Eye (tissue), 1 donor: ENCODE measurements at places on chromosomes 2 and 18.

DNA sequence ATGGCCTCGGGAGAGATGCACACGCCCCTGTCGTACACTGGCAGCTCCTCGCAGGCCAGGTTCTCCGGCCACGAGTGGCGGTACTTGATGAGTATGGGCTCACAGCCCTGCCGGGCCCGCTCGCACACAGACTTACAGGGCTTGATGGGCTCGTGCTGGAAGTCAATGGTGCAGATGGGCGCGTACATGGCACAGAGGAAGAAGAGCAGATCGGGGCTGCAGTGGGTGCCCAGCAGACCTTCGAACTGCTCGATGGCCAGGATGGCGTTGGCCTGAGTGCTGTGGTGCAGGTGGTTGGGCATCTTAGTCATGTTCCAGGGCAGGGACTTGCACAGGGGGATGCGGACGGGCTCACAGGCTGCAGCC lies 359 bp downstream of the FRZB start:
- DNase-seq: peak; percentile 81

DNA sequence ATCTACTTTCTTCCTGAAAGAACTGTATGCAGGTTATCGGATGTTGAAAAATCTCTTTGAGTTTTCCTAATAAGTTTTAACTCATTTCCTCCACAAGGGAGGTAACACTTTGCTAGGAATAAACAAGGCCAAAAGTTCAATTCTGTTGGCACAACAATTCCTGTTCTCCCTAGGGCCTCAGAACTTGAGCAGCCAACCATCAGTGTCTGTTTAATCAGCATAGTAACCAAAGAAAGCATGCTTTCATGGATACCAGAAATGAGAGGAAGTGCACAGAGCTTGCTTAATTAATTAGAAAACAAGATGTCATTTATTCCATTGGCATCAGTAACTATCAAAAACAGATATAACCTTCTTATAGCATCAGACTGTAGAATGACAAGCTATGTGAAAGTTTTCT lies 503.2 kb upstream of the CNTNAP5 start:
- DNase-seq: no peak

DNA sequence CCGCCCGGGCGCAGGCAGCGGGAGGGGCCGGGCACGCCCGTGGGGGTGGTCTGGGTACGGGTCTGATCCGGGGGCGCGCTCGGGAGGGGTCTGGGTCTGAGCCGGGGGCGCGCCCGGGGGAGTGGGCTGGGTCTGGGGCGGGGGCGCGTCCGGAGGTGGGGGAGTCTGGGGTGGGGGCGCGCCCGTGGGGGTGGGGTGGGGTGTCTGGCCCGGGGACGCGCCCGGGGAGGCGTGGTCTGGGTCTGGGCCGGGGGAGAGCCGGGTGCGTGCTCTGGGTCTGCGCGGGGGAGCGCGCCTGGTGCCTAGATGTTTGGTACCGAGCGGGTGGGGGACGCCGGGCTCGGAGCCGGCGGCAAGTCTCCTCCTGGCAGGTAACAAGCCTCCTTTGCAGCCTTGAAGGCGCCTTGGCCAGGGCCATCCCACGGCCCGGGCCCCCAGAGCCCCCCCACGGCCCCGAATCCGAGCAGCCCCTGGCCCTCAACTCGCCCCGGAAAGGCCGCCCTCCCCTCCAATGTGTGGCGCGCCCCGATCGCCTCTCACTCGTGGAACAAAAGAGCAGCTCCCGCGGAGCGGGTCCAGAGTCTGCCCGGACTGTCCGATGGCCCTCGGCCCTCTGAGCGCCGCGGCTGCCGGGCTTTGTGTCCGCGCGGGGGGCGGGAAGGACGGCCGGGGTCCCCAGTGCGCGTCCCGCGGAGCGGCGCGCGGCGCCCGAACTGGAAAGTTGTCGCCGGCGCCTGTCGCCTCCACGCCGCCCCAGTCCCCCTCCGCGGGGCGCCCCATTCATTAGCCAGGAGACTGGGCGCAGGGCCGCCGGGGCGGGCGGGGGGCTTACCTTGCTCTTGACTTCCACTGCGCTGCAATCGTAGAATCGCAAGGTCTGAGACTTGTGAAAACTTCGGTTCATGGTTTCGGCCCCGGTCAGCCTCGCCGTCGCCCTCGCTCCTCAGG lies 595 bp downstream of the PARD6G start:
- peak; percentile 80 for DNase-seq

GRCh38 chr2:236862961-236863728 lies 222.5 kb upstream of the COPS8 start:
- peak; percentile 88 for DNase-seq

- no peak for DNase-seq
Observed at GRCh38 chr2:75123876-75124275, 75.4 kb downstream of the TACR1 start.

GRCh38 chr2:189477756-189478155 lies 36.5 kb downstream of the WDR75 start:
- no peak for DNase-seq

- no peak for DNase-seq
Observed at GRCh38 chr2:25505622-25506021, 163.9 kb upstream of the DNMT3A start.

DNA sequence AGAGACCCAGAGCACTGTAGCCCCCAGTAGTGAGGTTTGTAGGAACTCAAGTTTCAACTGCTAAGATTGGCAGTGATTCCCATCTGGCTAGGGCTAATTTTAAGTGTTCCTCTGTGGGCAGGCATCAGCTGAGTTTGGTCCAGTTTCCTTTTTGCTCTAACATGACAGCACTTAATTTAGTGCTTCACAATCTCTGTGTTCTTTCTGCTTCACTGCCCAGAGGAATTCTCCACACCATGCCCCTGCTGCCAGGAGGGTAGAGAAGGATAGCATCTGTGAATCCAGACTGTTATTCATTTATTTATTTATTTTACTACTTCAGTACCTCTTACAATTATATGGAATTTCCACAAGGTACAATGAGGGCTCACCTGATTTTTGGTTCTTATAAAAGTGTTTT lies 549.9 kb upstream of the FSIP2 start:
- peak; percentile 62 for DNase-seq

GRCh38 chr2:157460384-157460837 lies 16.5 kb upstream of the CYTIP start:
- DNase-seq: peak; percentile 25
